ENCODE measurements at places on chromosomes 3 and 15.

GRCh38 chr15:50493625-50494024 lies 52.8 kb downstream of the USP50 start:
- no peak for DNase-seq

DNA sequence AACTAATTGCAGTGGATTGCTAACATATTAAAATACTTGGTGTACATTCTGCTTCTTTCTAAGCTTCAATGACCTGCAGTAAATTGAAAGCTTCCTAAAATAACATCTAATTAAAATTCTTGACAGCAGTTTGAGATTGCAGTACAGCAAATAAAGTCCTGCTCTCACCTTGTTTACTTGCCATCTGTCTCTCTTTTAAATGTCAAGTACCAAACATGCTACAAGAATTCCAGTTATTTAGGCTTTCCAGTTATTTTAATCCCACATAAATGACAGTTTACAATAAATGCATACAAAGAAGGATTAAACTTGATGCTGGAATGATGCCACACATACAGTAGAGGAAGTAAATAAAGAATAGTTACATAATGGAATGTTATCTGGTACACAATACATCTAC lies 33.2 kb downstream of the CBLB start:
- DNase-seq, result no peak

DNA sequence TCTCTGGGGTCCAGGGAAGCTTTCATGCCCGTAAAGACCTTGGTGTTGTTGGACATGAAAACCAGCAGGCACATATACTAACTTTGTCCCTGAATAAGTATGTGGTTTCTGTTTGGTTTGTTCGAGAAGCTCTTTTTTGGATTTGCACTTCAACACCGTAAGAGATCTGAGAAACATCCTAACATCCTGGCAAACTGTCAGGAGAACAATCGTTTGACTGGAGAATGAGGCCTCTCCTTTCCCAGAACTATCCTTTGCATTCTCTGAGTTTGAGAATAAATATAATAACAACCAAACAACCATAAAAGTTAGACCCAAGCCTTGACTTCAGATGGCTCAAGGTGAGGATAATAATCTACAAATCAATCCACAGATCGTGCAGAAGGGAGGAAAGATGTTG lies 230.4 kb upstream of the WNT5A start:
- no peak for DNase-seq

DNA sequence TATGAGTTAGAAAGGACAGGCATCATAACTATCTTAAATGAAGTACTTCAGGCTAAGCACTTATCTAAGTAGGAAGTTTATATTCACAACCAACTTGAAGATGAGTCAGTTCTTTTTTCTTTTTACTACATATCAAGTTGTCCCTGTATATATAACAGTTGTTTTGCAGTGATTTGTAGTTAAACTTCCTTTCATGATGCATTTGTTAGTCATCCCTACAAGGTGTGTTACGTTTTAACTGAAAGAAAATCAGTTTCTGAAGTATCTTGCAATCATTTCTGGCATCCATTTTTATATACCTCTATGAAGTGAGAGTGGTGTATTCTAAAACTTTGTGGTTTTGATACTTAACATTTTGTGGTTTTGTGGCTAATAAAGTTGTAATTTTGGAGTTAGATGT lies 46.1 kb downstream of the ZFAND6 start:
- DNase-seq, result no peak

GRCh38 chr15:63606308-63606707 lies 9.1 kb downstream of the FBXL22 start:
- no peak for DNase-seq

DNA sequence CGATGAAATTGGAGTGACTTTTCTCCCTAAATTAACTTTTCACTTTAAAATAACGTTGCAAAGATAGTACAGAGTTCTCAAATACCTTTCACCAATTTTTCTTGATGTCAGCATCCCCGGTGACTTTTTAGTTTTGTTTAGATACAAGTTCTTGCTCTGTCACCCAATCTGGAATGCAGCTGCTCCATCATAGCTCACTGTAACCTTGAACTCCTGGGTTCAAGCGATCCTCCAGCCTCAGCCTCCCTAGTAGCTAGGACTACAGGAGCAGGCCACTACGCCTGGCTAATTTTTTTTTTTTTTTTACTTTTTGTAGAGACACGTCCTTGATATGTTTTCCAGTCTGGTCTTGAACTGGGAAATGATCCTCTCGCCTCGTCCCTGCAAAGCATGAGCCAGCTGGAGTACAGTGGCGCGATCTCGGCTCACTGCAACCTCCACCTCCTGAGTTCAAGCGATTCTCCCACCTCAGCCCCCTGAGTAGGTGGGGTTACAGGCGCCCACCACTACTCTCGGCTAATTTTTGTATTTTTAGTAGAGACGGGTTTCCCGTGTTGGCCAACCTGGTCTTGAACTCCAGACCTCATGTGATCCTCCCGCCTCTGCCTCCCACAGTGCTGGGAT lies 747 bp downstream of the NSUN3 start:
- no peak for DNase-seq

DNA sequence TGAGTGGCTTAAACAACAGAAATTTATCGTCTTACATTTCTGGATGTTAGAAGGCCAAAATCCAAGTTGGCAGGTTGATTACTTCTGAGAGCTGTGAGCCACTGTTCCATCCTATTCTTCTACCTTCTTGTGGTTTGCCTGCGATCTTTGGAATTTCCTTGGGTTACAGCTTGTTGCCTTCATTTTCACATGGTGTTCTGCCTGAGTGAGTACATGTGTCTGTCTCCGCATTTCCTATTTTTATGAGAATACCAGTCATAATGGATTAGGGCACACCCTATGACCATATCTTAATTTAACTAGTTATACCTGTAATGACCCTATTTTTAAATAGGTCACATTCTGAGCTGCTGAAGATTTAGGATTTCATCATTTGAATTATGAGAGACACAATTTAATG lies 294.3 kb downstream of the CNTN4 start:
- no peak for DNase-seq
